ENCODE measurements at places on chromosomes 13 and 19.

DNA sequence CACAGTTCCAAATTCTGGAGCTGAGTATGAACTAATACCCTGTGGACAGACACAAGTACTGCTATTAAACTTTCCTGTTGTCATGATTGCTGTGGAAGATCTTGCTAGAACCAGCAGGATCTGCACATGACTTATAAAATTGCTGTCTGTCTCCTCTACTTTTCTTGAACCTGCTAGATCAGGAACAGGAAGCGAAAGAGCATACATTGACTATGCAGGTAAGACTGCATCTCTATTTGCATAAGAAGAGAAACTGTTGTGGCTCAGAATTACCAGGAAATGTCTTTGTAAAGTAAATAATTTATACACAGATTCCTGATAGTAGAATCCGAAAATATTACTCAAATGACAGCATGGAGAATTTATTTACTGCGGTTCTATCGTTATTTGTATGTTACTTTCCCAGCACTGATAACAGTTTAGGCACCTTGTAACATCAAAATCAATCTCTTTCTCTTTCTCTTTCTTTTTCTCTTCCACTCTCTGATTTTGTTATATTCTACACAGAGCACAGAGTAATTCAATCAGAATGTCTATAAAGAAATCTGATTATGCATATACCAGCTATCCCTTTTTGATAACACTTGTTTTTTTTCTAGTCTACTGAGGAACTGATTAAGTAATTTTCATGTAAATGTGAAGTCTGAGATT is 226.5 kb downstream of the MYO16 start:
- DNase-seq: no peak

DNA sequence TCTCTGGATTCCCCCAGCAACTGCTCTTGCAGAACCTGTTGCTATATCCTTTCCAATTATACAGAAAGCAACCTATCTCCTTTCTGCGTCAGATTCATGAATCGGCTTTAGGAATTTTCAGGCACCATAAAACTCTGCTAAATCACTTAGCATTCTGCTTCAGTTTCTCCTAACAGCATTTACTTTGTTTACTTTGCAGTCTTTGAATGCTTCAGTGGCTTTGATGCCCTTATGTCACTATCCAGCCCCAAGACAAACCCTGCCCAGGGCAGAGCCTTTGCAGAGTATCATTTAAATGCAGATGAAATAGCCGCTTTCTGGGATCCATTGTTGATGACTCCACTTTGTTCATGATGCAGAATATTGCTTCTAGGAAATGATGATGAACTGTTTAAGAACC is 43.1 kb downstream of the SLITRK1 start:
- no peak for DNase-seq

DNA sequence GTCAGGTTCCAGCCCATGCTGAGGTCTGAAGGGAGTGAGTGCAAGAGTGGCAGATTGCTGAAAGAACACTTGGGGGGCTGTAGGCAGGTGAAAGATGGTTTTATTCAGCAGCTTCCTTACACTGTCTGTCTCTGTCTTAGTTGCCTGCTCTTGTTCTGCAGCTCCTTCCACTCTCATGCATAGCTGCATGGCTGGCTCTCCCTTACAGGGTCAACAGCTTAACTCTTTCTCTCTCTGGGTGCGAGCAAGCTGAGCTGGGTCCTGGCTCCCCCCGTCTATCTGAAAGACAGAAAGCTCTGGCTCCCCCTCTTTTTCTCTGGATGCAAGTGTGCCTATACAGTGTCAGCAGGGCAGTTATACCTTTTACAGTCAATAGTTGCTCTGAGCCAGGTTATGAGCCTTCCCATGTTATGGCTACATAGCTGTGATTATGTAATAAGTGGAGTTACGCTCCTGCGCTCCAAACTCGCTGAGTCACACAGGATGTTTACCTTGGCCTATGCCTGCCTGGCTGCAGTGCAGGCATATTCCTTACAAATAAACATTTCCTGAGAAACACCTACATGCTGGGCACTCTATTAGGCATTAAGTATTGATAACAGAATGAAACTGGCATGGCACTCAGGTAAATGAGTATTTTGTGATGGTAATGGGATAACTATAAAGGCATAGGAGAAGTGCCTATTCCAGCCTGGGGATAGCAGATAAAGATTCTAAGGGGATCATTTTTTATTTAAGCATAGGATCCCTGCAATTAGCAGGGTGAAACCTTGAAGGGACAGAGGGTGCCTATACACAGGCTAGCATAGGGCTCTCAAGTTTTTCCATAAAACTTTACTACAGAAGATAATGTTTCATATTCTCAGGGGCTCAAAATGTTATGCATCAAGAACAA is 826.9 kb upstream of the PCDH9 start:
- no peak for DNase-seq

- peak; percentile 21 for DNase-seq
Measured at GRCh38 chr13:41900918-41901317, 60.0 kb downstream of the VWA8 start.

DNA sequence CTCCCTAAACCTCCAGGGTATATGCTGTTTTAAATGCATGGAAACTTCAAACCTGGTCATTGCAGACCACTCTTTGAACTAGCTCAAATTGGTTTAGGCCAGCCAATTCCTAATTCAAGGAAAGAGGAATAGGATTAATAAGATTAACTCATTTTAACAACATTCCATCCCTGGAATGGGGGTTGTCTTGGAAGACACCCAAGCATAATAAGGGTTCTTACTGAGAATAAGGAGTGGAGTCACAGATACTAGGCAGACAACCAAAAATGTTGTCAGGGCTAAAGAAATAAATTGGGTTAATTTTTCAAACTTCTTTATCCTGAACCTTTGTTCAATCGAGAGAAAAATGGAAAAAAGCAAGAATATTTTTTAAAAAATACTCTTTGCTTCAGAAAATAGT is 186.2 kb downstream of the PCDH9 start:
- no peak for DNase-seq

GRCh38 chr13:95608640-95609323 is 35.7 kb downstream of the DZIP1 start:
- DNase-seq: no peak

DNA sequence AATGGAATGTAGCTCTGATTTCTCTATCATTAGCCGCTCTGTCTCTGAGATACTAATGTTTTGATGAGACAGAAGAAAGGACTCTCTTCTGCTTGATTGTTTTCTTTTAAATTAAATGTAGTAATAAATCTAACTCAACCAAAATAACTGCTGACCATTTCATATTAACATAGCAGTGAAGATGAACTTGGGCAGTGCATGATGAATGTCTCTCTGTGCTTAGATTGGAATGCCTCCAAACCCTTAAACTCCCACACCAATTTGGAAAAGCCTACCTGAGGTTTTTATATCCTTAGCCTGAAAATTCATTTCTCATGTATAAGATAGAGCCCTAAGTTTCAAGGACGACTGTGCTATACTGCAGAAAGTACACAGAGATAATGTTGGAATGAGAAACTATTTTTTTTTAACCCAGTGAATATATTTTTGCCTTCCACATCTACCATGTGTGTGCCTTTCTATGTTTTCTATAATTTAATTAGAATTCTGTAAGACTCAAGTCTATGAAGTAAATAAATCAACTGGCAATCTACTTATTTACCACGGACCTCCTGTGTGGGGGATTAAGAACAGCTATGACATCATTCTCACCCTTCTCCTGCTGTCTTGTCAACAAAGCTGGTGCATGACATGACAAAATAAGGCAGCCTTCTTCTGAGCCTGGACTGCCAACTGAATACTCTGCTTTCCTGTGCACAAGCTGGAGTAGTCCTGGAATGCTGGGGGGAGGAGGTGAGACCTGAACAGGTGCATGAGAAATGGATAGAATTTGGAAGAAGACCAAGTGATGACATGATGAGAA is 155.5 kb downstream of the FGF9 start:
- no peak for DNase-seq

DNA sequence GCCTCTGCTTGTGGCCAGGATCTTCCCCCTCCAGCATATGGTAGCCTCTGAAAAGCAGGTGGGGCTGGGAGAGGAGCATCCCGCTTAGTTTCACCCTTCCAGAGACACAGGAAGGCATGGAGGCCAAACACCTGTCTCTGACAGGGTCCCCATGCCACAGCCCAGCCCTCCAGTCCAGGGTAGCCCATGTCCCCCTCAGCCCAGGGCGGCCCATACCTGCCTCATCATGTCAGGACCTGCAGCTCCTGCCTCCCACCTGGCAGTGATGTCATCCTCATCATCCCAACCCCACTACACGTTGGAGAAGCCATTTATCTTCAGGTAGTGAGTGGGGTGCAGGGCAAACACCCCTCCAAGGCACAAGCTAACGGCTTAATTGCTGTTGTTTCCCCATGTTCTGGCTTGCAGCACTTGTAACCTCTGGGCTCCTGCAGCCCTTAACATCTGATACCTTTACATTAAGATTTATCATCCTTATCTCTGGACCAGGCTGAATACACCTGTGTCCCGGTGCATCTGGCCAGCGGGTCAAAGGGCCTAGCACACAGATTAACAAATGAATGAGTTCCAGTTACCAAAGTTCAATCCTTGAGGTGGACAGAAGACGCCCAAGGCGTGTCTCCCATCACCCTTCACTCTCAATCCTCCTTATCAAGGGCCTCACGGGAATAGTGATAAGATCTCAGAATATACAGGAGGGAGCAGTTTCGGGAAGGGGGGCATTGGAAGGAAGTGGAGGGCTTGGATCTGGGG is 22.2 kb downstream of the ZNF175 start:
- DNase-seq: no peak

- no peak for DNase-seq
Measured at GRCh38 chr13:46160065-46160464, 21.9 kb downstream of the LCP1 start.

DNA sequence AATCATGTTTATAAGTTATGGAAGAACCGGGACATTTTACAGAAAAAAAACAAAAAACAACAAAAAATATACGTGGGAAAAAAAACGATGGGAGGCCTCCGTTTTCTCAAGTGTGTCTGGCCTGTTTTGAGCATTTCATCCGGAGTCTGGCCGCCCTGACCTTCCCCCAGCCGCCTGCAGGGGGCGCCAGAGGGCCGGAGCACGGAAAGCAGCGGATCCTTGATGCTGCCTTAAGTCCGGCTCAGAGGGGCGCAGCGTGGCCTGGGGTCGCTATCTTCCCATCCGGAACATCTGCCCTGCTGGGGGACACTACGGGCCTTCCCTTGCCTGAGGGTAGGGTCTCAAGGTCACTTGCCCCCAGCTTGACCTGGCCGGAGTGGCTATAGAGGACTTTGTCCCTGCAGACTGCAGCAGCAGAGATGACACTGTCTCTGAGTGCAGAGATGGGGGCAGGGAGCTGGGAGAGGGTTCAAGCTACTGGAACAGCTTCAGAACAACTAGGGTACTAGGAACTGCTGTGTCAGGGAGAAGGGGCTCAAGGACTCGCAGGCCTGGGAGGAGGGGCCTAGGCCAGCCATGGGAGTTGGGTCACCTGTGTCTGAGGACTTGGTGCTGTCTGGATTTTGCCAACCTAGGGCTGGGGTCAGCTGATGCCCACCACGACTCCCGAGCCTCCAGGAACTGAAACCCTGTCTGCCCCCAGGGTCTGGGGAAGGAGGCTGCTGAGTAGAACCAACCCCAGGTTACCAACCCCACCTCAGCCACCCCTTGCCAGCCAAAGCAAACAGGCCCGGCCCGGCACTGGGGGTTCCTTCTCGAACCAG is 1.8 kb upstream of the APOE start:
- peak; percentile 88 for DNase-seq

- DNase-seq: no peak
Measured at GRCh38 chr13:78608688-78609463, 5.5 kb upstream of the POU4F1 start.

- no peak for DNase-seq
Measured at GRCh38 chr13:31209172-31209840, 9.5 kb downstream of the B3GLCT start.

GRCh38 chr19:48511321-48511731 is 309 bp downstream of the LMTK3 start:
- no peak for DNase-seq

DNA sequence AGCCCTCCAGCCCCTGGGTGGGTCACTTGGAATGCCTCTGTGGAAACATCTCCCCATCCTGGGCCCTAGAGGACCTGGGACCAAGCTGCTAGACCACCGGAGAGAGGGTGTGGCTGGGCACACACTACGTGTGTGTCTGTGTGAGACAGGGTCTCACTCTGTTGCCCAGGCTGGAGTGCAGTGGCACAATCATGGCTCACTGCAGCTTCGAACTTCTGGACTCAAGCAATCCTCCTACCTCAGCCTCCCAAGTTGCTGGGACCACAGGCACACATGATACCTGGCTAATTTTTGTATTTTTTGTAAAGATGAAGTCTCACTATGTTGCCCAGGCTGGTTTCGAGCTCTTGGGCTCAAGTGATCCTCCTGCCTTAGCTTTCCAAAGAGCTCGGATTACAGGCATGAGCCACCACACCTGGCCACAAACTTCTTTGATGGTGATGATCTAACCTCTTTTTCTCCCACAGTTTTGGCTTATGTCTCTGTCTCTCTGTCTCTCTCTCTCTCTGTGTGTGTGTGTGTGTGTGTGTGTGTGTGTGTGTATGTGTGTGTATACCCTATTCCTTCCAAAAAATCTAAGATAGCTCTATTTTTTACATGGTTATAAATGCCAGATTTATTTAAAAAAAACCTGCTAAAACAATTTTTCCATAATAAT is 32.1 kb upstream of the SLC7A9 start:
- no peak for DNase-seq

GRCh38 chr19:49431330-49431749 is 6.2 kb downstream of the GFY start:
- DNase-seq: no peak

- no peak for DNase-seq
Measured at GRCh38 chr13:34031610-34032009, 213.7 kb downstream of the RFC3 start.

- no peak for DNase-seq
Measured at GRCh38 chr19:54399189-54399588, 16.1 kb upstream of the TTYH1 start.

DNA sequence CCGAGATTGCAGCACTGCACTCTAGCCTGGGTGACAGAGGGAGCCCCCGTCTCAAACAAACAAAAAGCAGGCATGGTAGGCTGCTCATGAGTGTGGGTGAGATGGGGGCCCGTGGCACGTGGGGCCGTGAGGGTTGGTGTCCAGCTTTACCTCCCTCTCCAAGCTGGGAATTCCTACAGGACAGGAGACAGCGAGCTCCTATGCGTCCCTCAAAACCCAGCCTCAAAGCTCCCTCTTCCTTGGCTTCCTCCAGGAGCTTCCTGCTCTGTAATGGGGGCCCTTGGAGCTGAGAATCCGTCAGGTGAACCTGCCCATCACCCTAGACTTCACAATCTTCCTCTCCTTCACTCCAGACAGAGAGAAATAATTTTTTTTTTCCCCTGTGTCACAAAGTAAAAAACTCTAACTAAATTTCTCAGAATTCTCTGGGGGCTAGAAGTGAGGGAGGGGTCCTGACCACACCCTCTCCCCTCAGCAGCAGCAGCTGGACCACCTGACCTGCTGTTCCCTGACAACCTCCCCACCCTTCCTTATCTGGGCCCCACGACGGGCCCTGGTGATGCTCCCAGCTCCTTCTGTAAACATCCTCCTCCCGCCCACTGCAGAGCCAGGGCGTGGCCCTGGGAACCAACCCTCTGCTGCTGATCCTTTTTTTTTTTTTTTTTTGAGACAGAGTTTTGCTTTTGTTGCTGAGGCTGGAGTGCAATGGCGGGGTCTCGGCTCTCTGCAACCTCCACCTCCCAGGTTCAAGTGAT is 22.1 kb upstream of the WDR18 start:
- DNase-seq: no peak

- DNase-seq: no peak
Measured at GRCh38 chr13:114275304-114275703, 6.1 kb upstream of the UPF3A start.

GRCh38 chr13:27918918-27919658 is 712 bp upstream of the PDX1 start:
- no peak for DNase-seq

- DNase-seq: no peak
Measured at GRCh38 chr19:32201636-32202051, 143.8 kb upstream of the ZNF507 start.

Measured in stimulated activated CD4-positive, alpha-beta T cell treated with anti-CD3 and anti-CD28 coated beads, Interleukin-2, amount 100 ng/mL, for 48 hours (primary cell).